ENCODE measurements at places on chromosomes 12 and 14.

DNA sequence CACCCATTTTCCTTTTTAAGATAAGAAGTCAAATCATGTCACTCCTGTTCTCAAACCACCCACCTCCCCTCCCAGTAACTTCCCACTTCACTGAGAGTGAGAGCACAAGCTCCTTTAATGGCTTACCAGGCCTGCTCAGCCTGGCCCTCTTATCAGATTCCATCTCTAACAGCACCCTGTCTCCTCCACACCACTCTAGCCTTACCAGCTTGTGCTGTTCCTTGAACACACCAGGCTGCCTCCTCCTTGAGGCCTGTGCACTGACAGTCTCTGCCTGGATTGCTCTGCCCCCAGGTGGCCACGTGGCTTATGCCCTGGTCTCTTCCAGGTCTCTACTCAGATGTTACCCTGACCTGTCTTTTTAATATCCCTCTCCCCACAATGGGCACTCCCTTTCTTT lies 40.1 kb upstream of the EVL start:
- DNase-seq = no peak

GRCh38 chr12:32471591-32472001 lies 72.2 kb downstream of the FGD4 start:
- DNase-seq = no peak

- DNase-seq = no peak
These were observed 11.3 kb downstream of the C14orf132 start for GRCh38 chr14:96050482-96050881.

DNA sequence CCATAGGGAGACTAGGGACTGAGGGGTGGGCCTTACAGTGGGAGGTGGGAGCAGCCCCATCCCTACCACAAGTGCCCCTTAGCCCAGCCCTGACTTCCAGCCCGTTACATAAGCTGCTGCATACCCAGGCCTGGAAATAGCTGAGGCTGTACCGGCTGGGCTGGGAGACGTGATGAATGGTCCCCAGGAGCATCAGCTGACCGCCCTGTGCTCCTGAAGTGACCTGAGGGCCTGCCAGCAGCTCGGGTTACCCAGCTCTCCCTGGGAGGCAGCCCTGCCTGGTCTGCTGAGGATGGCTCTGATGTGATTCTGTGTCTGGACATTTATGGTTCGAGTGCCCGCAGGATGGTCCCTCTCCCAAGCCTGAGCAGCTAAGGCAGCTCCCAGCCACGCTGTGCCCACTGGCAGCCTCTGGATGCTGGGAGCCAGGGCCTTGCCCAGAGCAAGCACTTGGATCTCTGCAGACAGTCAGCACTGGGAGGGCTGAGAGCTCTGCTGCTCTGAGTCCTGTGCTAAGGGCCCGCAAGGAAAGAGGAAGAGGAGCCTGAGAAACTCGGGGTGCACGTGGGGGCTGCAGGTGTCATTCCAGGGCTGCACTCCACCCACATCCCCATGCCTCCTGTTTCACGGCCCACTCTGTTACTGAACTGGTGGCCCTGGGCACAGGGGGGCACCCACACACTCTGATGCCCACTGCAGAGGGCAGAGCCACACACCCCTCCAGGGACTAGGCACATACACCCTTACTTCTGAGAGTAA lies 20.5 kb downstream of the TAMALIN start:
- DNase-seq = no peak

DNA sequence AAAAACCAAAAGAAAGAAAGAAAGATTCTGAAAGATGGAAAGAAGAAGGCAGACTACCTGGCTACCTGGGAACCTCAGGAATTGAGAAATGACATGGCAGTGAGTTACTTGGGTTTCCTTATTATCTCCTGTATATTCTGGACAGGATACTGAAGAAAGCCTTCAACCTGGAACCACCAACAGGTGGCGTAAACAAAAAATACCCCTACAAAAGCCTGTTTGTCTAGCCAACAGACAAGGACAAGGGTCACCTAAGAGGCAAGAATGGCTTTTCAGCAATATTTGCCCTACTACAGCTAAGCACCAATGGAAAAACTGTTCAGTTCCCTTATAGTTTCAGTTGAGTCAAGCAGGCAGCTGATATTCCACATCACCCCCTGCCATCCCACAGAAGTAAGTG lies 274.9 kb downstream of the GPHN start:
- no peak for DNase-seq

- peak; percentile 3 for DNase-seq
These were observed 1.0 kb upstream of the TBK1 start for GRCh38 chr12:64450711-64451486.

GRCh38 chr12:129001-129400 lies 62.4 kb downstream of the IQSEC3 start:
- DNase-seq = no peak

DNA sequence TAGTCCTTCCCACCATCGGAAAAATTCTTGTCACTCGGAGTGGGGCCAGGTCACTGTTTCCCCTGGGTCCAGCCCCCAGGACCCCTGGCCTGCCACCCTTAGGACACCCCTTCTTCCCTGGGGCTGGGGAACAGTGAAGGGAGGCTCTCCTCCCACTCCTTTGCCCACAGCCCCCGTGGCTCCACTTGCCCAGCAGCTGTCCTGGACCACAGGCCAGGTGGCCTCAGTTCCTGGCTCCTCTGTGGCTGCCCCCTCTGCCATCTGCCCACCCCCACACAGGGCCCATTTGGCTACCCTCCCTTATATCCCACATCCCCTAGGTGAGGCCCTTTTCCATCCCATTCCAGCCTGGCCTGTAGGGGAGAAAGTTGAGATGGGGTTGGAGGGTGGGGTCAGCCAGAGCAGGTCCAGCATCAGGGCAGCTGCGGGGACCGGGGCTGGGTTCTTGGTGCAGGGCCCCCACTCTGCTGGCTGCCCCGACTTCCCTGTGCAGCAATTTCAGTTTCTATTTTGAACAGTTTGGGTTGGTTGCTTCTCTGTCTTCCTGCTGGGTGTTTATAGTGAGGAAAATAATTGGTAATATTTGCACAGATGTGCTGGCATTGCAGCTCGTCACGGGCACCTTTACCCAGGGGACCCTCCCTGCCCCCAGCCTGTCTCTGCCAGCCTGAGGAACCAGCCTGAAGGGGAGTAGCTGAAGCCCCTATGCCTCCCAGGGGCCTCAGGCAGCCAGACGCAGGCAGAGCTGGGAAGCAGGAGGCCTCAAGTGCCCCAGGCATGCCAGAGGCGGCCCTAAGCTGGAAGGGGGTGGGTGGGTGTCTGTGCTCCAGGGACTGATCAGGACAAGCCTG lies 23.4 kb downstream of the SYNDIG1L start:
- no peak for DNase-seq

DNA sequence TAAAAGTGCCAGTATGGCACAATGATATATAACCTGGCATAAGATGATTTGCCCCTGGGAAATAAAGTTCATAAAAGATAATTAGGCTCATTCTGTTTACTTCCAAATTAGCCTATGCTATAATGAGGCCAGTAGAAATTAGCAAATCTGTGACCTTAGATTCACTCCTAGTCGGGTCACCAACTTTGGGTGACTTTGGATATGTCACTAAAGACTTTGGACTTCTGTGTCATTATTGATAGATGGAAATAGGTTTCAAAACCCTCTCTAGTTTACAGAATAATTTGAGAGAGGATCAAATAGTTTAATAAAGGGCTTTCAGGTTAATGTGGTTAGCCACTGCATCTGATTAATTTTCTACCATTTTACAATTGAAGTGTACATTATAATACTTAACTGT lies 1869.3 kb upstream of the FLRT2 start:
- no peak for DNase-seq

DNA sequence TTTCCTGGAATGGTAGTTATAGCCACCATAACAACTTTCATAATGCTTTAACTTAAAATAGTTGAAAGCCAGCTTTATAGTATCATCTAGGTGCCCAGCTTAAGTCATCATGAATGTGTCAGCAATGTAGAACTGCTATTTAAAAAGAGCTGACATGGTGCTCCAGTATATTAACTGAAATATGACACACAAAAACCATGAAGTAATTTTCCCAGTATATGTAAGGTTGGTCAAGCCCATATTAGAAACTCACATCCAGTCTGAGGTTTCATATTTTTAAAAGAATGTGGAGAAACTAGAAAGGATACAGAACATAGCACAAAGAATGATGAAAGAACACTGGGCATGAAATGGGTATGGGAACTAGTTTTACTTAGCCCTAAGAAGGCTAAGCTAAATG lies 121.3 kb upstream of the KRAS start:
- DNase-seq = no peak

DNA sequence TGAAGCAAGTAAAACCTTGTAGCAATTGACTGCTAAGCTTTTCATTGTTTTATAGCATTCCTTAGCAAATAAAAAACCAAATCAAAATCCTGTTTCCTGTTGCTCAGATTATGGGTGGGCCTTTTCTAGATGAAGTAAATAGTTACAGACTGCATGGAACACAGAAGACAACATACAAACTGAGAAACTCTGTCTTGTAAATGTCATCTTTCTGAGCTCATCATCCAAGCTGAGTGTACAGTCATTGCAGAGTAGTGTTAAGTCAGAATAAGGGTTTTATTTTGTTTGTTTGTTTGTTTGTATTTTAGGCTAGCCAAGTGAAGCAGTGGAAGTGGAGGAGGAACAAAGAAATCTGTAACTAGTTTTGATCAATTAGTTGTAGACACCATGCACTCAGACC lies 24.4 kb upstream of the BTG1 start:
- DNase-seq = no peak

- peak; percentile 36 for DNase-seq
These were observed 116.5 kb downstream of the GPHN start for GRCh38 chr14:66624336-66624937.

DNA sequence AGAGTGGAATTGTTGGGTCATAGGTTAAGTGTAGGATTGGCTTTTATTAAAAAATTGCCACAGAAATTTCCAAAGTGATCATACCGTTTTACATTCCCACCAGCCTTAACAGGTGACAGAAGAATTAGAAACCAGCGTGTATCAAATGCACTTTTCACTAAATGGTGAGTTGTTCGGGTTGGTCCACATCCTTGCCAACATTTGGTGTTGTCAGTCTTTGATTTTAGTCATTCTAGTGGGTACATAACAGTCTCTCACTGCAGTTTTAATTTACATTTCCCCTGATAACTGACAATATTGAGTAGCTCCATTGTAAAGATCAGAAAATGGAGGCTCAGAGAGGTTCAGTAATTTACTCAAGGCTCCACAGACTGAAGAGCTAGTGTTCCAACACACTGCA lies 237.8 kb upstream of the LHX5 start:
- DNase-seq = no peak

GRCh38 chr12:119448611-119449131 lies 114.1 kb downstream of the CCDC60 start:
- no peak for DNase-seq

DNA sequence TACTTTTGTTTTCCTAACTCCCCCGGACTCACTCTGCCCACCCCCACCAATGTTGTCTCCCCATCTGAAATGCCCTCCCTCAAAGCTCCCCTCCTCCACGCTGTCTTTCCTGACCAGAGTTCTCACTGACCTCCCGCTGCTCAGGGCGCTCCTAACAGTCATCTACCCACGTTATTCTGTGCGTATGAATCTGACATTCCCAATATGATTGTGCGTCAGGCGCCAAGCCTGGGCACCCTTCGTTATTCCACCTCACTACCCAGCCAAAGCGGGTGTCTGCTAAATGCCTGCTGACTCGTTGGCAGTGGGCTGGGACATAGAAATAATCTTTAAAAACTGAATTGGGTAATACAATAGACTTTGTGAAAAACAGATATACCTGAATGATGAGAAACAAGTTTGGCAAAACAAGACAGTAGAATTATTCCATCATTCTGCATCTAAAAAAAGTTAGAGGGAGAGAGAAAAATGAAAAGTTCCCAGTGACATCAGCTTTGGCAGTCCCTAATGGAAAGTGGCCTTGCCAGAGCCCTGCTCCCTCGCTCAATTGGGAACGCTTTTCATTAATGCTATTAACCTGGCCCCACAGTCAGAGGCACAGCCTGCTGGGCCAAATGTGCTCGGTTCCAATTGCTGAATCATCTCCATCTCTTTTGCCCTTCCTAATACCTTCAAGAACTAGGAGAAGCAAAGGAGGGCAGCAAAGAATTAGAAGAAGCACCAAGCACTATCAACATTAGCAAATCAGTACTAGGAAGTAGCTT lies 74.0 kb upstream of the PLXNC1 start:
- no peak for DNase-seq

- DNase-seq = no peak
These were observed 139.4 kb upstream of the CNTN1 start for GRCh38 chr12:40552868-40553267.

DNA sequence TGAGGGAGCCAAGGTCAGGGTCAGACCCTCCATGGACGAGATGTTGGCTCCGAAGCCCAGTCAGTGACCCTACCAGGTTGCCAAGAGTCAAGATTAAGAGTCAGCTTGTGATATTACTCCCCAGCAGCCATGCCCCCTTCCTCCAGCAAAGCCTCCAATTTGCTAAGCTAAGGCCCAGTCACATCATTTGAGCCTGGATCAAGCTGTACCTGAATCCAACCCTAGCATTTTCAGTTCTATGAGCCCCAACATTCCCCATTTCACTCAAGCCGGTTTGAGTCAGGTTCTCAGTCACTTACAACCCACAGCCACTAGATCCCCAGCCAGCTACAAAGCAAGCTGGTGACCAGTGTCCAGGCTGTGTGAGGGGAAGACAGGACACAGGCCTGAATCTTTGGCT lies 49.9 kb downstream of the SCARB1 start:
- DNase-seq = no peak

GRCh38 chr14:99272632-99272898 lies 568 bp upstream of the BCL11B start:
- DNase-seq = no peak

GRCh38 chr12:79267580-79267979 lies 403.0 kb downstream of the SYT1 start:
- DNase-seq = no peak

DNA sequence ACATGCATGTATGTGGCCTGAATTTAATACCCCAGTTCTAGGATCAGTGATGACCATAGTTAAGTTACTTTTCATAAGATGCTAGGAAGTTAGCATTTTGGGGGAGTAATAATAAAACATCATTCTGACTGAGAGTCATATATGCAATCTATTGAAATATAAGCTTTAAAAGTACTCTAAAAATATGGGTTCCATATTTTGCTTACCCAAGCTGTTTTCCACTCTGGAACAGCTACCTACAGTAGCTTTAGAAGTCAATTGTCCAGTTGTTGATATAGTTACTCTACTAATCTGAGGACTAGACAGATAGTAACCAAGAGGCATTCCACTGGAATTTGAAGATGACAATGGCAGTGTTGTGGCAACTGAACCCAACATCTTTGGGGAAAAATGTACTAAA lies 4.0 kb downstream of the LMNTD1 start:
- no peak for DNase-seq

- DNase-seq = peak; percentile 76
These were observed 89.0 kb downstream of the AKAP6 start for GRCh38 chr14:32417956-32418552.

DNA sequence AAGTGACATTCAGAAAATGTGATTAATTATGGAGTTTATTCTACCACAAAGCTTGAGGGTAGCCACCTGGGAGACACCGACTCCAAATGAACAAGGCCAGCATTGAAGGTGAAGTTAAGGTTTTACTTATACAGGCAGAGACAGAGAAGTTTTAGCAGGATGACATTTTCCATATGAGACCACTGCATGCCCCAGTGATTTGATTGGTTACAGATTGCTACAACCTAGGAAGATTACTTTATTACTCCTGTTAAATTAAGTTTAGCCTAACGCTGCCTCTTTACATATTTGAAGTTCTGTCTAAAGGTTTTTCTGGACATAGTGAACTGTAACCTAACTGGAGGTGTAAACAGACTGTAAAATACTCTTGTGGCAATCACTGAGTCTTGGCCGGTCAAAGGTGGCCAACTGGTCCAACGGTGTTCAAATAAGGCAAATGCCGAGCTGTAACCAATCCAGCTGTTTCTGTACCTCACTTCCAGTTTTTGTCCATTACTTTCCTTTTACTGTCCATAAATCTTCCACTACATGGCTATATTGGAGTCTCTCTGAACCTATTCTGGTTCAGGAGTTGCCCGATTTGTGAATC lies 57.2 kb downstream of the RIN3 start:
- DNase-seq = no peak
